Activated naive CD4-positive, alpha-beta T cell (primary cell): ENCODE measurements at places on chromosomes 2 and 18.

DNA sequence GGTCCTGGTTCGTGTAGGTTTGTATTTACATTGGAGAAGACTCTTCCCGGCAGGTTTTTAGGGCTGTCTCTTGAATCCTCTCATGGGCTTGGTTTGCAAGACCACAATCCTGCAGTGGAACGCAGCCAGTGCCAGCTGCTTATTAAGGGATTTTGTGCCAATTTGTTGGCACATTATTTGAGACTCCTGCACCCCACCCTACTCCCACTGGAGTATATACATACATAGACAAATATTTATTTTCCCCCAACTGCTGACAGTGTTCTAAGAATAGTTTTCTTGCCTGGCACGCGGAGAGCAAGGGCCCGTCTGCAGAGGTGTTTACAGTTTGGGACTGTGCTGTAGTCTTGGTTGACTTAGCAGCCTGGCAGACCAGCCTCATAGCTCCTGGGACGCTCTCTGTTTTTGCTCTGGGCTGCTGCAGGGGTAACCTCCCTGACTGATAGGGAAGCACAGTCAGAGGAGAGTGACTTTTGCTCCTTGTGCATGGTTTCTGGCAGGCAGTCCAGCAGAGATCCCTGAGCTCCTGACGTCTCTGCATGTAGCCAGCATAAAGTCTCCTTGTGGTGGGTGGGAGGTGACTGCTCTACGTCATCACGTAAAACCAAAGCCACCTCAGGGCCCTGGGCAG lies 1.9 kb downstream of the LDLRAD4 start:
- DNase-seq = no peak

DNA sequence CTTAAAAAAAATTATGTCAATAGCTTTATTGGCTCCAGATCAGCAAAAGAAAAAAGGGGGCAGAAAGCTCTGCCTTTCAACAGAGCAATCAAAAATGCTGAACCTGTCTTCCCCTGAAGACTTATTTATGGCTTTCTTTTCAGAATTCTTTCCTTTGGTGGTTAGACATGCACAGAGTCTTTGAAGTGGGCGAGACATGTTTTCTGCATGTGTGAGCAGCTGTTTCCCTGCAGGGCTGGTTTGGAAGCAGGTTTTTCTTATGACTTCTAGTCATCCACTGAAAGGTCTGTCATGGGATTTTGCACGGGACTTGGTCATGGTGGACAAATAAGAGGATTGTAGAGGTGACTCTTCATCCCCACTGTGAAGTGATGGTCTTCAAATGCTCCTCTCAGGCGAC lies 160.3 kb downstream of the VAPA start:
- DNase-seq = no peak

GRCh38 chr2:181697571-181697970 lies 17.3 kb upstream of the NEUROD1 start:
- no peak for DNase-seq

- DNase-seq = no peak
These were observed 243.0 kb upstream of the CYRIA start for GRCh38 chr2:16908656-16909055.

- DNase-seq = peak; percentile 53
These were observed 500 bp downstream of the CCNYL1 start for GRCh38 chr2:207711750-207712530.

DNA sequence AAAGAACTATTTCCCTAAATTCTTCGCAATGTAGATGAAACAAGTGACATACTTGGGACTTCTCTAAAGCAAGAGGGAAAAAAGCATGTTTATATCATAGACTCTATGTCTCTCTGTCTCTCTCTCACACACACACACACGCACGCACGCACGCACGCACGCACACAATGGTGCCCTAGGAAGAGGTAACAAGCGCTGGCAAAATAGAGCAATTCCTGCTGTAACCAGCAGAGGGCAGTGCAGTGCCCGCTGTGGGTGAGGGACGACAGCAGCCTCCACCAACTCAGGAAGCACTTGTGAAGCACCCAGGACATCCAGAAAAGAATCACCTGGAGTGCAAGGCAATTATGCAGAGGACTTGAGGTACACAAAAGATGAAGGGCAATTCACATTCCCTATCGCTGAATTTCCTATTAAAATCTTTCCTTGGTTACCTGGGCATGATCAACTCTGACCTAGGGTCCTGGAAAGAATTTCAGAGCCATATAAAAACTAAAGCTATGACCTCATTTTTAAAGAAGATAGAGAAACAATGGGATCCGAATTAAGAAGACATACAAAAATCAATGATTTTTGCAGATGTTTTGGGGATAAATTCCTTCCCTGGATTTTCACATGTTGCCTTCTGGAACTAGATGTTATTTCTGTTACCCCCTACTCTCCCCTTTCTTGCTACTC lies 166.4 kb downstream of the PDE11A start:
- peak; percentile 32 for DNase-seq

DNA sequence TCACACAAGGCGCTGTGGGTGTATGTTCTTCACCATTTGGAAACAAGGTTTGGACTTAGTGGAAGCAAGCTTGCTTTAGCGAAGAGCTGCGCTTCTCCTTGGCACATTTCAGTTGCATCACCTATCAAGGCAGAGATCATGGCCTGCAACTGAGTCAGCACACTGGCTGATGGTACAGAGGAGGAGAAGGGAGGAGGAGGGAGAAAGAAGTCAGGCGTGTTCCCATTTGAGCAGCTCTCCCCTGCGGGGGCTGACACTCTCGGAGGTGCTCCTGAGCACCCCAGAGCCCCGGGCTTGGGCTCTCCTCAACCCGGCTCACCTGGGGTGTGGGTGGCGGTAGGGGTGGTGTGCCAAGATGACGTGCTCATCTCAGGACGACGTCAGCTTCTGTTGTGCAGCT lies 6.0 kb upstream of the SERPINB5 start:
- DNase-seq = no peak

- no peak for DNase-seq
These were observed 16.4 kb upstream of the TUBB6 start for GRCh38 chr18:12291690-12292089.
